ENCODE measurements at places on chromosomes 2 and 18.

DNA sequence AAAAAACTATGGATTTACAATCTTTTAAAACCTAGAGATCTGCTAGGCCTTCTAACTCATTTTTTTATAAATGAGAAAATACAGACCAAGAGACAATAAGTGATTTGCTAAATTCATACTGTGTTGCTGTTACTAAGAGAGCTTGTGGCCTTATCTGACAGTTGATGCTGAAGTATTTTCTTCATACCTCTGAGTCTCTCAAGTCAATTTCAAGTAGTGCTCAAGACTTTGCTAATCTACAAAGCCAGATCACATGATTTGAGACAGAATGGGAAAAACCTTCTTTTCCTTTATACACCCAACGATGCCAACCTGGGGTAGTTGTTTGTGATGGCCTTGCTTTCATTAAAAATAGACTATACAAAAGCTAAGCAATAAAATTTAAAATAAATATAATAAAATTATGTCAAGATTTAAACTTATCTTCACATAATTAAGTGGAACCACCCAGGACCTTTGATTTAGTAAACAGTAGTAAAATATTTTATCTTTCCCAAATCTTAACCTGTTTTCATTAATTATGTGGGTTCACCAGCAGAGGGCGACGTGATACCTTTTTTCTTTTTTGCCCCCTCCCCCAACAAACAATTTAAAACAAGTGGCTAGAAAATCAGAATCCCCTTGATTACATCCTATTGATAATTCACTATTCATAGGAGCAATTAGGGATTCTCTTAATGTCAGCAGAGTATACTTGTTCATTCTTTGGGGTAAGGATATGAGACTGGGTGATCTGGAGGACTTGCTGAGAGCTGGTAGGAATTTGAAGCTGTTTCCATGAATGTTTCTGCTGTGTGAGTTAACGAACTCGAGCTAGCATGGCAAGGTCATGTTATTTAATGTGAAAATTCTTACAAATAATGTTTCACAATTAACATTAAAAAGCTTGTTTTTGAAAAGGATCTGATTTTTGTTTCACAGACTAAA is 49.6 kb upstream of the SLC5A7 start:
- DNase-seq = no peak

- DNase-seq = no peak
These were observed 638 bp downstream of the ZNF521 start for GRCh38 chr18:25351280-25351775.

DNA sequence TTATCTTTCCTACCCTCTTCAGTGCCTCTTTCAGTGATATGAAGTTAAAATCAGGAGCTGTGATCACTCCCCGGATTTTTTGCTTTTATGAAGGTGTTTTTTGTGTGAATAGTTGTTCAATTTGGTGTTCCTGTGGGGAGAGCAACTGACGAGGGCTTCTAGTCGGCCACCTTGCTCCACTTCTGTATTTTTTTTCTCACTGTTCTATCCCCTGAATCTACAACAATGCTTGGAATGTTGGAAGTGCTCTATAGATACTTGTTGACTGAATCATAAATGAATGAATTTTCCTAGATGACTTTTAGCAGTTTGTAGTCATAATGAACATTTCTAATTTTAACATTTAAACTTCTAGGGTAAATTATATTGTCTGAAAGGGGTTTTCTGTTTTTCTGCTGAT is 247.3 kb downstream of the ZNF385B start:
- no peak for DNase-seq

DNA sequence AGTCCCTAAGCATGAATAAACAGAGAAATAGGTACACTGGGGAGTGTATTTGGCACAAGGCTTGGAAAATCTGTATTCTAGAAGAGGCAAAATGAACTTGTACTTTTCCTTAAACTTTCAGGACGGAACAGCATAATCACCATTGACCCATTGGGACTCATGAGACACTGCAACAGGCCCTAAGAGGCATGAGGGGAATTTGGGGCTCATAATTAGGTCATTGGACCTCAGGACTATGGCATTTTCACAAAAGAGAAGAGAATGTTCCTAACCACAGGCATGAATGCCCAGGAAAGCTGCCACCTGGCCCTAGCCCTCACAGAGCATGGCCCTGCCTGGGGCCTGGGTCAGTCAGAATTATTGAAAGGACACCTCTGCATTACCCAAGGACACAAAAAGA is 67.9 kb upstream of the PIK3C3 start:
- DNase-seq = no peak

GRCh38 chr2:129443865-129444739 is 535.4 kb upstream of the RAB6C start:
- no peak for DNase-seq

GRCh38 chr2:188291617-188292347 is at the start of gene GULP1:
TSS of gene GULP1 (plus strand) at chr2:188291874. CDS start at chr2:188477703, 185,829 bp downstream.
- no peak for DNase-seq

- DNase-seq = no peak
These were observed 51.4 kb downstream of the LINC00305 start for GRCh38 chr18:64097497-64097896.

Data from GF-D8 (cell line).